ENCODE measurements at places on chromosomes 6 and 20.

- DNase-seq: no peak
Observed at GRCh38 chr6:165660857-165661663, 2.0 kb downstream of the PDE10A start.

DNA sequence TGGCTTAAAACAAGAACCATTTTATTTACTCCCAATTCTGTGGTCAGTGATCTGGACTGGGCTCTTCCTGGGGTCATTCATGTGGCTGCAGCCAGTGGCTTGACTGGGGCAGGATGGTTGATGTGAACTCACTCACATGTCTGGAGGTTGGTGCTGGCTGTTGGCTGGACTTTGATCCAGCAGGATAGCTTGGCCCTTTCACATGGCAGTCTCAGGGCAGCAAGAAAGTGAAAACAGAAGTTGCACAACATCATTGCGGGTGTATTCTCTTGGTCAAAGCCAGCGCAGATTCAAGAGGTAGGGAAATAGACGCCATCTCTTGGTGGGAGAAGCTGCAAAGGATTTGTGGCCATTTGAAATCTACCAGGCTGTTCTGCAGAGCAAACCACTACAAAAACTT is 77.2 kb downstream of the MDGA1 start:
- no peak for DNase-seq

DNA sequence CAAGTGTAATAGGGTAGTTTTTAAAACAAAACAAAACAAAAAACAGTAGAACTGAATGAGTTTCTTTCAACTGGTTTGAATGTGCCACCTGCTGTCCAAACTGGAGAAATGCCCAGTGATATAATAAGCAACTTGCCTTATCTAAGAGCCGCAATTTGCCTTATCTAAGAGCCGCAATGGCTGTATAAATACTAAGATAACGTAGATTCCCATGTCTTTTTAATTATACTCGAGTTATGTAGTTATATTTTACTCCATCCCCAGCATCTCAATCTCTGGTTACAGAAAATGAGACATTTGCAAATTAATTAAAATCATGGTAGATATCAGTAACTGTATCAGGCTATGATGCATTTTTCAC is 67.2 kb downstream of the RPP40 start:
- no peak for DNase-seq

- DNase-seq: no peak
Observed at GRCh38 chr6:79249136-79249535, 14.7 kb upstream of the HMGN3 start.

DNA sequence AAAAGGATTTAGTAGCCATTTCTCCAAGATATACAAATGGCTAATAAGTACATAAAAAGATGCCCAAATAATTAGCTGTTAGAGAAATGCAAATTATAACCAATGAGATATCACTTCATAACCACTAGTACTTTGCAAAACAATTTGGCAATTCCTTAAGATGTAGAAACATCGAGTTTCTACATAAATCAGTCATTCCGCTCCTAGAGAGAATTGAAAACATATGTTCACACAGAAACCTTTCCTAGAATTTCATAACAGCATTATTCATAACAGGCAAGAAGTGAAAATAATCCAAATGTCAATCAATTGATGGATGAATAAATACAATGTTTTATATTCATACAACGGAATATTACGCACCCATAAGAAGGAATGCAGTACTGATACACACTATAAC is 20.5 kb upstream of the NT5E start:
- DNase-seq: no peak

DNA sequence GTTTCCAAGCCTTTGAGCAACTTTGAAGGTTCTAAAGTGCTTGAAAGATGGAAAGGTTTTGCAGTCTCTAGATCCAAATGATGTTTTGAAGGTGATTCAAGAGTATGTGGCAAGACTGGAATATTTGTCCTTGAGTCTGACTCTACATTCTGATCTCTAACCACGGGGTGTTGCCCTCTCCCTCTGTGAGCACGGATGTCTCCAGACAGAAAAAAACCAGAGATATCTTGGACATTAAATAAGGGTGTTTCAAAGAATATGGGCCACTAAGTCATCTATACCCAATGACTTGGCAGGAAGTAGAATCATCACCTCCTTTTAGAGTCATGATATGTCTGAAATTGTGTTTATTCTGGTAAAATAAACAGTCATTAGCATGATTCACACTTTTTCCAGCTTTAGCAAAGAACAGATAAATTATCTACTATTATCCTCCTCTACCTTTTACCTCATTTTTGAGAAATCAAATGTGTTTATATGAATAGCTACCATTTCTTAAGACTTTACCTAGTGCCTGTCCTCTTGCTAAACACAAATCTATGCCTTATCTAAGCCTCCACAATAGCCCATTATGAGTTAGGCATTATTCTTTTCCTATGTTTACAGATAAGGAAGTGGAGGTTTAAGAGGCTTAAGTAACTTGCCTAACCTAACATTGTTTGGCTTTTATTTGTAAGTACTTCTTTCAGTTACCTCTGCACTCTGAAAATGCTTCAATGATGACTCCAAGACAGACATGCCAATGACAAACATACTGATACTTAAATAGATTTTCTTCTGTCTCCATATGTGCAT is 384.4 kb downstream of the BMP2 start:
- no peak for DNase-seq

GRCh38 chr20:19013907-19014306 is 198.5 kb upstream of the SLC24A3 start:
- DNase-seq: no peak

DNA sequence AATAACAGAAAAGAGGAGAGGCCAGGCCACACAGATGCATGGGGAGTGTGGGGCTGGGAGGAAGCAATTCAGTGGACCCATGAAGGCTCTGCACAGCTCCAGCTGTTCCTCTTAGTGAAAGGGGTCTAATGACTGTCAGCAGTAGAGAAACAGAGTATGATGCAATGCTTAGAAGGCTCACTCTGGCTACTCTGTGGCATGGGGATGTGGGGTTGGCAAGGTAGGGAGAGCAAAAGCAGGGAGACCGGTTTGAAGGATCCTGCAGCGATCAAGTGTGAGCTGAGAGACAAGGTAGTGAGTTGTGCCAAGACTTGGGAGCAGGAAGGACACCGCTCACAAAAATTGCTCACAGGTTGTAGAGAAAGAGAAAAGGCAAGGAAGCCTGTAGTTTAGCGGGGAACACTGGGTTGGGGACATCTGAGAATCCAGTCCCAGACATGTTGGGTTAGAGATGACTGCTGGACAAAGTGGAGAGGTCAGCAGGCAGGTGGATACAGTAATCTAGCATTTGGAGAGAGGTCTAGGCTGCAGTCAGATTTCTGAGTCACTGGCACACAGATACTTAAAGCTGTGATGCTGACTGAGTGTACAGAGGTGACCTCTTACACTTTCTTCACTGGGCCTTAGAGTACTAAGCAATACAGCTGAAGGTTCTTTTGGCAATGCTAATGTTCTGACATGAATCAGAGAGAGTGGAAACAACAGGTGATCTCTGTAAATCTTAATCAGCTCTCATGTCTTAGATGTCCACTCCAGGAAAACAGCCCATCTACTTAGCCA is 27.1 kb downstream of the NAPB start:
- no peak for DNase-seq

DNA sequence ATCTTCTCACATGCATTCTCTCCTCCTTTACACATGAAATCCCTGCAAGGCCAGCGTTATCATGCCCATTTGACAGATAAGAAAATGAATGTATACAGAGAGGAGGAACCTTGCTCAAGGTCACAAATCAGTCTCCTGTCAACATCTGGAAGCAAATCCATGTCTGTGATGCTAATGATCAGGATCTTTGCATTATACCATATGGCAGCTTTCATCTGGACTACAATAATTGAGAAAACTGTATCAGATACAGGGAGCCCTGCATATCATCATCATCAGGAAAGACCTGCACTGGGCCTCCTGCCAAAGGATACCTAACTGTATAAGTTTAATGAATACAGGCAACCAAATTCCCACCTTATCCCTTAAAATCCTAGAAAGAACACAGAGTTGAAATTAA is 213.7 kb downstream of the PTPRT start:
- no peak for DNase-seq

- DNase-seq: no peak
Observed at GRCh38 chr6:45606831-45607400, 229.2 kb upstream of the SUPT3H start.

DNA sequence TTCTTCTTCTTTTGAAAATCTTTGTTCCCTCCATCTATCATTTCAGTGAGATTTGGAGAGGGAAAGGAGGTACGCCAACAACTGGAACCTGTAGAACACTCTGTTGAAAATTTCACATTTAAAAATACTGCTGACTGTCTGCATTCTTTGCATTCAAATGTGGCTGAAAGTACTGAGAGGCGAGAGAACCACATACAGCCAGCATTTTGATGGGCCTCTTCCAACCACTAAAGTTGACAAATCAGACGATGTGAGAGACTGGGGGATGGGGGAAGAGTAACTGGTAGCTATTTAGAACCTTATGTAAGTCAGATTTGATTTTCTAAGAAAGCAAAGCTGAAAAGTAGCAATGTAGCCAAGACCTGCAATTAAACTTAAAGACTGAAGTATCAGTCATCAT is 77.5 kb downstream of the FKBP5 start:
- no peak for DNase-seq
